Central memory CD8-positive, alpha-beta T cell (primary cell): ENCODE measurements at places on chromosomes 6 and 20.

- no peak for DNase-seq
Observed at GRCh38 chr20:48329676-48330664, 497.8 kb downstream of the PREX1 start.

- DNase-seq = no peak
Observed at GRCh38 chr6:49550492-49551077, at the start of gene C6orf141. Gene C6orf141 (plus strand): TSS chr6:49550668. CDS start chr6:49550793, 125 bp downstream.

DNA sequence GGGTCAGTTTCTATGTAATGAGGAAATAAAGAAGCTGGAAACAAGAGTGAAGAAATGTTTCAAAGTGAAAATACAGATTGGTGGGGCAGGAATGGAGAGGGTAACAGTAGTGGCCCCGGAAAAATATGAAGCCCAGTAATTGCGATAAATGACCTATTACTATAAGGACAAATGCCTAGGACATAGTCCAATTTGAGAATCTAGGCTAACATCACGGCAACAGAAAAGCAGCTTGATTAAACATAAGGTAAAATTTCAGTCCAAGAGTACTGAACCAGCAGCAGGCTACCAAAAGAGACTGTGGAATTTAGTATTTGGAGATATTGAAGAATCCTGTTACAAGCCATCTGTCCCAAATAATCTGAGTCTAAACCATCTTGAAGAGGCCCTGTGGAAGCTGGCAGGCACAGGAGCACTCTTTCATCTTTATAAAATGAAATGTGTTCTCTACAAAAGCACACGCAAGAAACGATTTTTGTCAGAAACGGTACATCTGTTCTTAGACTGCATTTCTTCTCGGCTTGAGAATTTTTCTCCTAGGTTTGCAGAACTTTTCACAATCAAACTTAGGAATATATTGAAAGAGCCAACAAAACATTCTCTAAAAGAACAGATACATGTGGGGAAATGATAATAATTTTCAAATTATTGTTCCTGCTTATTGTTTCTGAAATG lies 49.3 kb downstream of the ELOVL5 start:
- DNase-seq = no peak

DNA sequence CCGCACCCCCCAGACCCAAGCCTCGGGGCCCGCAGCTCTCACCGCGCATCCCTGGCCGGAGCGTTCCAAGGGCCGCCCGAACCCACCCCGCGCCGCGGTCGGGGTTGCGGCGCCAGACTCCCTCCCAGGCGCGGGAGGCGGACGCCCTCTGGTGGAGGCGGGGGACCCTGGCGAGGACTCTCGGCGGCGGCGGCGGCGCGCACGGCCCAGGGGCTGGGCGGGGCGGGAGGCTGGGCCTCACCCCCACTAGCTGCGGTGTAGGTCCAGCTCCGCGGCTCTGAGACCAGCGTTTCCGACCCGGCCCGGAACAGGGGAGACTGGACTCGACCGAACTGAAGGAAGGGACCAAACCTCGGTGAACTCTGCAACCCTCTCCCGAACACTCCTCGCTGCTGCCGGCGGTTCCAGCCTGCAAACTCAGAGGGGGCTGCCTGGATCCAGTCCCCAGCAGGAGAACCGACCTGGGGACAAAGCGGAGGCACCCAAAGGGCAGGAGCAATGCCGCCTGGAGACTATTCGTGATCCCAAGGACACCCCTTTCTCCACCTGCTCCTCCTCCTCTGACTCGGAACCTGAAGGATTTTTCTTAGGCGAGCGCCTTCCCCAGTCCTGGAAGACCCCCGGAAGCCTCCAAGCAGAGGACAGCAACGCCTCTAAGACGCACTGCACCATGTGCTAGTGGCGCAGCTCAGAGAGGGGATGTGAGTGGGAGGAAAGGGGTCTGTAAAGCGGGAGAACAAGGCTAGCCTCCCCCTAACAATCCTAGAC lies 859 bp upstream of the TOMM6 start:
- peak; percentile 80 for DNase-seq

- no peak for DNase-seq
Observed at GRCh38 chr20:16828666-16829305, 80.6 kb downstream of the OTOR start.

DNA sequence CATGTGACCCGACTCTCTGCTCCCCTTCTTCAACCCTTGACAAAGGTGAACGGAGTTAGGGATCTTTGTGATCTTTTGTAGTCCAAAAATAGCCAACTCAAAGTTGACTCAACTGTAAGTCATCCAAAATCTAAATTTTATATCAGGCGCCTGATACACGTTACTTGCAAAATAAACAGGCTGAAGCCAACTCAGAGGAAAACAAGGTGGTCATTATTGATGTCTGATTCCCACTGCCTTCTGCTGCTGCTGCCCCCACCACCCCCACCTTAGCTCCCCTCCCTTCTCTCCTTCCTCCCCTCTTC lies 13.2 kb upstream of the RNF8 start:
- no peak for DNase-seq

GRCh38 chr6:128230267-128230989 lies 290.0 kb downstream of the PTPRK start:
- DNase-seq = no peak

DNA sequence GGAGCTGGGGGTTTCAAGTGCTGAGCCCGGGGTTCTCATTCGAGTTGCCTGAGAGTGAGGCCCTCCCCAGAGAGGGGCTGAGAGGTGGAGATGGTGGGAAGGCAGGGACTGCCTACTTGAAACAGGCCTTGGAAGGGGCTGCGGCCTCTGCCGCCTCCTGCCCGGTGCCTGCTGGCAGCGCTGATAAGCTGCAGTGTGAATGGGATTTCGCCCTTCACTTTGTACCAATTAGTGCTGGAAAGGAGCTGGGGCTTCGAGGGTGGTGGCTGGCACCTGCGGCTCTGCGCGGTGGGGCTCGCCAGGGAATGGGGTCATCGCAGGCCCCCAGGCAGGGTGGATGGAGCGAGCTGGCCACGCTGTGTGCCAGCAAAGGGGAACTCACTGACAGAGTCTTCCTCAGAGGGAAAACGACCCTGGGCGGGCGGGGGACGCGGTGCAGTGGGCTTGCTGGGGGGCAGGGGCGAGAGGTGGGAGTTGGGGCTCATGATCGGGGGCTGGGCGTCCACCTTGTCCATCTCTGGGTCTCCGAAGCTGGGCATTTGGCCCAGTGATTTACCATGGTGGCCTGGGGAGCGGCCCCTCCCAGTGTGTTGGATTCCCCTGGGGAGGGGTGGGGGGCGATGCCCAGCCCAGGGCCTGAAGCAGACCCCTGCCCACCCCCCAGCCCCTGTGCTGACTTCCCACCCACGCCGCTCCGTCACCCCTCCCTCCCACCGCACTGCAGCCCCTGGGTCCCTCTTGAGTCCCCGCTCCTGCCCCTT lies 22.9 kb downstream of the COL20A1 start:
- DNase-seq = no peak

- no peak for DNase-seq
Observed at GRCh38 chr6:80477591-80477990, 371.1 kb downstream of the BCKDHB start.

GRCh38 chr6:112877134-112878100 lies 530.3 kb downstream of the RFPL4B start:
- no peak for DNase-seq

DNA sequence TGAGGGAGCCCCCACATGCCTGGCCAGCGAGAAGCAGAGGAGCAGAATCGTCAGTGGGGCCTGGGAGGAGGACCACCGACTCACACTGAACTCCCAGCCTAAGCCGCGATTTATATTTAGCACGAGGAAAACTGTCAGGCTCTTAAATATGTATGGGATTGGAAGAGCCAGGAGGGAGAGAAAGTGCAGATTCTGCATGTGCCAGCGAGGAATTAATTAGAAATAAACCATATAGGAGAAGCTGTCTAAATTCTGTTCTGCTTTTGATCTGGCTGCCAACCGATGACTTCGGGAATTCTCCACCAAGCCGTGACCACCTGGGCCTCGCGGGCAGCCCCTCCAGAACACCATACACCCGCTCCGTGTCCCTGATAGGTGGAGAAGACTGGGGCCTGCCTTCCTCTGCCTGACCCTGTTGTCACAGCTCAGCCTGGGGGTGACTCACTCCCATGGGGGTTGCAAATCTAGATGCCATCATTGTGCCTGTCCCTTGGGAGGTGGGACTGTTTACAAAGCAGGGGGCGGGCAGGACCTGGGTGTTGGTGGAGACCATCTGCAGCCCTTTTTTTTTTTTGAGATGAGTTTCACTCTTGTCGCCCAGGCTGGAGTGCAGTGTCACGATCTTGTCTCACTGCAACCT lies 91.1 kb upstream of the PMEPA1 start:
- DNase-seq = no peak

DNA sequence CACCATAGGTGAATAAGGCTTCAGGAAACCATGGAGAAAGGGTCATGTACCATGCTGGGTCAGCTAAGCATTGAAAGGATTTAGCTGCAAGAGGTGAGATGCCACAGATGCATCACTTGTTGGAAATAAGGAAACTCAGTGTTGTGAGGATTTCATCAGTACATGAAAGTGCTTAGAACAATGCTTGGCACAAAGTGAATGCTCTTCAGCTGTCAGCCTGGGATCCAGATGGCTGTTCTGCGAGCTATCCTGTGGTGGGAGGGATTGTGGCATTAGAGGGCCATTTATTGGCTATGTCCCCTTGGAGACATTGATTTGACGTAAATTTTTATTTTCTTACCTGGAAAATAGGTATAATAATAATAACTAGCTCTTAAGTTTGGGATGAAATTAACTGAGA lies 53.0 kb downstream of the ELOVL2 start:
- DNase-seq = no peak

DNA sequence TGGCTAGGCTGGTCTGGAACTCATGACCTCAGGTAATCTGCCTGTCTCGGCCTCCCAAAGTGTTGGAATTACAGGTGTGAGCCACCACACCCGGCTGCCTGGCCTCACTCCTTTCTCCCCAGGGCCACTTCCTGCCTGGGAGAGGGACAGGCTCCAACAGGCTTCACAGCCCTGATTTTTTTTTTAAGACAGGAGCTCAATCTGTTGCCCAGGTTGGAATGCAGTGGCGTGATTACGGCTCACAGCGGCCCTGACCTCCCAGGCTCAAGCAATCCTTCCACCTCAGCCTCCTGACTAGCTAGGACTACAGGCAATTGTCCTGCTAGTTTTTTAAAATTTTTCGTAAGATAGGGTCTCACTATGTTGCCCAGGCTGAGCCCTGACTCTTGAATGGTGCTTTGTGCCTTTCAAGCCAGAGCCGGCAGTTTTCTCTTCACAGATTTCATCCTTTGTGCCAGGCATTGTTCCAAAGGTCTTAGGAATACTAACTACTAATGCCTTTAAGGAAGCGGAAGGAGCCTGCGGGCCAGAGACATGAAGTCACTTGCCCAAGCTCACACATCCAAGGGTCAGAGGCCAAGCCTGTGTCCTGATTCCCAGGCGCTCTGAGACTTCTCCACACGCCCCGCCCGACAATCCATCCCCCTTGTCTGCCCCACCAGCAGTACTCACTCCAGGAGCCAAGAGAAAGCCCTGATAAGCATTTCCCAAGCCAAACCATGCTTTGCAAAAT lies 19.2 kb downstream of the CAPN11 start:
- DNase-seq = no peak

- DNase-seq = no peak
Observed at GRCh38 chr20:8671370-8671961, 397.4 kb upstream of the PLCB4 start.

- DNase-seq = no peak
Observed at GRCh38 chr6:131139599-131139998, 4.3 kb downstream of the AKAP7 start.

GRCh38 chr20:35665949-35666288 lies 1.2 kb upstream of the CPNE1 start:
- DNase-seq = no peak

DNA sequence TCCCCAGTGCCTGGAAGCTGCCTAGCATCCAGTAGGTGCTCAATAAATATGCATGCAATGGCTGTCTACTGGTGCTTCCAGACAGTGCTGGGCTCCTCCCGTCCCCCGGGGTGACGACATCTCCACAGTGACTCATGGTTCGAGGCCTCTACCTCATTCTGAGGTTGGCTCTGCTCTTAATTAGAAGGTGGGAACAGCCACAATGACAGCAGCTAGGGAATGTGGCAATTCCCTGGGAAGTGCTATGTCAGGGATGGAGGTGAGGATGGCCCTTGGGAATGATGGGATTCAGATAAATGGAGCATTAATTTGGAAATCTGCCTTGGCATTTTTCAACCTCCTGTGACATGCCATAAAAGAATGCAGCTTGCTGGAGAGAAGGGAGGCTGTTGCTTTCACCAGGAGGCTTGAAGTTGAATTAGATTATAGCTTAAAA lies 43.5 kb upstream of the NFATC2 start:
- DNase-seq = no peak

DNA sequence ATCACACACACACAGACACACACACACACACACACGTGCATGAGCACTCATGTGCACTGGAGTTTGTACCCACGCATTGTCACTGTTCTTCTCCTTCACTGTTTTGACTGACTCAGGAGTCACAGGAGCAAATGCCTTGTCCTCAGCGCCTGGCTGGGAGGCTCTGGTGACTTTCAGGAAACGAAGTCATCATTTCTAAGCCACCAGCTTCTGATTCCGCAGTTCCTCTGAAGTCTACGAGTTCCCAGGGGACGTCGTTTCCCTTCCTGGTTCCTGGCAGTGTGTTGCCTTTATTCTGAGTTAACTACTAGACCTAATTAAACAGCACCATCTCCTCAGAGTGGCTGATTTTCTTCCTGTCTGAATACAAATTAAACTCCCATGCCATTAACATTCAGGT lies 82.2 kb upstream of the PMEPA1 start:
- no peak for DNase-seq

DNA sequence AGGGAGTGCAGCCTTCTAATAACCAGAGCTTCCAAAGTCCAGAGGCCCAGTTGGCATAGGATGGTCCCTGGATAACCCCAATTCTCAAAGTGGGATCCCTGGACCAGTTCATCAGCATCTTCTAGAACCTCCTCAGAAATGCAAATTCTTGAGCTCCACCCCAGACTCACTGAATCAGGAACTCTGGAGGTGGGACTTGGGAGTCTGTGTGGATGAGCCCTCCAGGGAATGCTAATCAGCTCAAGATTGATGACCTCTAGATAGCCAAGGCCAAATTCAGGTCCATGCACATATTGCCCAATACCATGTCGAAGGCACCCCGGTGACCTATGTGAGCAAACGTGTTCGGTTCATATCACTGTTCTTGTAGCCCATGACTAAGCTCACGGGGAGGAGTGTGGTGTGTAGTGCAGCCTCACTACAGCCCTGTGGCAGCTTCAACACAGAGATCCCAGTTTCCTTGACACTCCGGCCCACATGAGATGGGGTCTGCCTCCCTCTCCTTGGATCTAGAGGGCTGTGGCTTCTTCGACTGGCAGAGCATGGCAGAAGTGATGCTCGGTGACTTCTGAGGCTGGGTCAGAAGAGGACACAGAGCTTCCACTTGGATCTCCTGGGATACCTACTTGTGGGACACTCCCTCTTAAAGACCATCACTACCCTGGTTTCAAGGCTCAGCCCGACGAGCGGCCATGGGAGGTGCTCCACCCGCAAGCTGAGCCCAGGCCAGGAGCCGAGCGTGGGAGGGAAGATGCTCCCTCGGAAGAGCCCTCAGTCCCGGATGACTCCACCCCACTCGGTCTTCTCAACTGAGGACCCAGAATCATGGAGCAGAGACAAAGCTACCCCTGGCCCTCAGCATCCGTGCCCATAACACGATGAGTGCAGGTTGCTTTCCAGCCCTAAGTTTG lies 151.1 kb upstream of the CST7 start:
- no peak for DNase-seq
